ENCODE measurements at places on chromosomes 7 and 10. TPM values are rescaled to one million over a fixed set of nuclear protein-coding genes. Genes with fewer than 3 reads are reported as not detected.

DNA sequence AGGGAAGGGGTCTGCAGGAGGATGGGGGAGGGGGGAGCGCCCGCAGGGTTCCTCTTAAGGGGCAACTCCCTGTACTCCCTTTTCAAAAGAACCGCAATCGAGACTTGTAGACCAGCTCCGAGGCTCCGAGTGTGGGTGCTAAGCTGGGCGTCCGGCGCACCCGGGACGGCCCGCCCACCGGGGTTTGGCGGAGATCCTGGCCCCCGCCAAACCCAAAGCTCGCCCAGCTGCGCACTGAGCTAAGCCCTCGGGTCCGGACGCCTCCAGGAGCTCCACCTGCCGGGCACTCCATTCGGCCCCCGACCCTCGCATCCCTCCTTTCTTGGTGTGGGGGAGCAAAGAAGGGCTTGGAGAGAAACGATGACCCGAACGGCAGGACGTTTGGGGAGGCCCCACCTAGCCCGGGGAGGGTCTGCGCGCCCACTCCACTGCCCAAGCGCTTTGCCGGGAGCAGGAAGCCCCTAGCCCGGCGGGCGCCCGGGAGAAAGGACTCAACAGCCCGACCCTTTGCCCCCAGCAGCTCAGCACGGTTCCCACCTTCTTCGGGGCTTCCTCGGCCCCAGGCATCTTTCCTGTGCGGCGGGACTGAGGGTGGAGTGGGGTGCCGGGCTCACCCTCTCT, 651 bp downstream of the AFAP1L2 start:
- H3K4me3 ChIP-seq: peak overlapping the region; percentile 42
- H3K4me1 ChIP-seq: peaks cover 10% of the 10 kb centered on the region
- peak; percentile 42 for ATAC-seq
- peak overlapping the region; percentile 11 for H3K27ac ChIP-seq
- peaks cover 26% of the 10 kb centered on the region for H3K27me3 ChIP-seq

DNA sequence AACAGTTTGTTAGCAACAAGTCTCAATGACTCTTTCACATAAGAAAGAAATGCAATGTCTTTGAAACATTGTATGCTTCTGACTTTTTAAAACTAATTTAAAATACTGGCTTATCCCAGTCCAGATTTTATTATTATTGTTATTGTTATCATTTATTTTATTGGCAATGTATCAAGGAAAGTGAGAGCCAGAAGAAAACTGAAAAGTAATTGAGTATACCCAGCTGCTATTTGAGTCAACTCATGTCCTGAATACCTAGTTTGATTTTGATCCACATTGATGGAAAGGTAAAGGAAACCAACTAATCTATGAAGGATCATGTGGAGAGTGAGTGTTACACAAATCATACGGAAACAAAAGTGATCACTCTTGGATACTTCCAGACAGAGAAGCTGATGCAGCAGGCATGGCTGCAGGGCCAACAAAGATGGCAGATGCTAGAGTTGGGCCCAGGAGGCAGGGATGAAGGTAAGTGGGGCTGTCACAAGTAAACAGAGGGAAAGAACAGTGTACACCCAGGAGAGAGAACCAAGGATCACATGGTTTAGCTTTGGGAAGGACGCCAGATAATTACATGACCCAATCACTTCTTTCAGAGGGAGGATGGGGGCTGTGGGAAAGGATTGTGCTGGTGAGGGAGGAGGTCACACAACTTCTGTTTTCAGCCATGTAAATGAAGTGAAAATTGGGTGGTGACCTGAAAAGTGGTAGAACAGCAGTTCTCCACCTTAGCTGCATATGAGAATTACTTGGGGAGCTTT, 179.2 kb upstream of the NAMPT start:
- H3K4me1 ChIP-seq: no peaks in the 10 kb centered on the region
- no peaks in the 10 kb centered on the region for H3K27me3 ChIP-seq
- H3K27ac ChIP-seq: no peak overlapping the region
- ATAC-seq: peak; percentile 23
- no peak overlapping the region for H3K4me3 ChIP-seq

GRCh38 chr7:64794171-64794844, at the start of gene ZNF138:
ZNF138 (plus strand) TSS chr7:64794428; CDS start chr7:64794569, 141 bp downstream.
- H3K27ac ChIP-seq: peak within 1 kb of the TSS; percentile 40
- peaks cover 17% of the 10 kb centered on the region for H3K36me3 ChIP-seq
- H3K27me3 ChIP-seq: no peaks in the 10 kb centered on the region

Gene KIAA1217
- 12.7 TPM for total RNA-seq

GRCh38 chr7:135333200-135333599, 99.6 kb downstream of the STRA8 start:
- H3K4me1 ChIP-seq: no peaks in the 10 kb centered on the region
- no peak for ATAC-seq
- no peak overlapping the region for H3K4me3 ChIP-seq

GRCh38 chr7:11818281-11818680, 13.7 kb downstream of the THSD7A start:
- H3K4me3 ChIP-seq: no peak overlapping the region
- no peak overlapping the region for H3K27ac ChIP-seq
- H3K36me3 ChIP-seq: no peaks in the 10 kb centered on the region
- H3K27me3 ChIP-seq: no peaks in the 10 kb centered on the region
- no peak for ATAC-seq

Data from gastroesophageal sphincter (tissue), 4 donors.